NCI-H1092 (cell line): ENCODE measurements at places on chromosomes 4 and X.
A peak's percentile ranks its signal among the peaks of the same experiment; 100 is the strongest.

DNA sequence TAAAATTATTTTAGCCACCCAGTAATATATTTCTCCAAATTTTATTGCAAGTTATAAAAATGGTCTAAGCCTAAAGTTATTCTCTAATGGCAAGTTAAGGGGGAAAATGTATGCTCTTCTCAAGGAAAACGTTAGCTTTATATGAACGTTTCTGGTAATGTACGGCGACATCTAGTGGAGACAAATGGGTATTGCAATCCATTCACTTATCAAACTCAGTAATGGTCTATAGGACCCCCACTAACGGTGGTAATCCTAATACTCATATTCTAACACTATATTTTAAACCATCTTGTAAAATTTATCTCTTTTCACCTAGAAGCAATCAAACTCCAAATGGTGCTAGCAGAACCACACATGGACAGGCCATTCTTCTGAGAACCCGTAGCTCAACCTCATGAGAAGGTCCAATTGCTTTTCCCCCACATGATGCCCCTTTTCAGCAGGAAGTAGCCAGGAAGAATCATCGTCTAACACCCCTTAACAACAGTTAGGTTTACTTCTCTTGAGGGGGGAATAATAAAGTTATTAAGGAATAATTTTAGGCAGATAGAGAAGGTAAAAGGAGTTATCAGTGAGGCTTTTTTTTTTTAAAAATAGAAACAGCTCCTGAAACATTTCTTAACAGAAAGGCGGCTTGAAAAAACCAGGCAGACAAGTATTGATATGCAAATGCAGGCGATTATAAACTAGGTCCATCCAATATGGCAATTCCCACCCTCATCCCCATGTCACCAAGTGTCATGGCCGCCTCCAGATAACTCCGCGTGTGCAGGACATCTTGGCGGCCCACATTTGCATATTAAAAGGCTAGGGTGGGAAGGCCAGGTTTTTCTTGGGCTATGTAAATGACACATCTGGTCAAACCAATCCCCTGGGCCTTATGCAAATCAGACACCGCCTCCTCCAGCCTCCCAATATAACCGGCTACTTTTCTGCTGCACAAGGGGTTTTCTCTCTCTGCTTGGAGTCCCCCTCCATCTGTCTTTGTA is 35.0 kb downstream of the NUDT11 start:
- DNase-seq, result peak; percentile 6

- no peak for DNase-seq
Observed at GRCh38 chrX:80181079-80181478, 166.5 kb downstream of the TBX22 start.

GRCh38 chr4:7571701-7572100 is 137.0 kb upstream of the PSAPL1 start:
- no peak for DNase-seq

- DNase-seq, result no peak
Observed at GRCh38 chrX:3407781-3408180, 61.3 kb upstream of the MXRA5 start.

- DNase-seq, result no peak
Observed at GRCh38 chrX:149370097-149370496, 135.0 kb downstream of the IDS start.

DNA sequence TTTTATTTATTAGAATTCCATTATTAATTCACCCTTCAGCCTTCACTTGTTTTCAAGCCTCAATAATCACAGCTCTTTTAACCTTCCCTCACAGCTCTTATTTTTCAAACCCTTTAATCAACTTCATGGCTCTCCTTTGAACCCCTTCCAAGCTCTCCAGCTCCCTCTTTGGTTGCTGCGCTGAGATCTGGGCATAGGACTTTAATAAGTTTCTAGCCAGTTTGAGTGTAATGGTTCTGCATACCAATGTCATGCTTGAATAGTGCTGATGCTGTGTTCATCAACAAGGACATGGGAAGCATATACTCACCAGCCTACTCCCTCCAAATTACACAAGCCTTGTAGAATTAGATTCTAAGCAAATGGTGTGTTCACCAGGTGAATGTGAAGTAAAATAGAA is 3.5 kb upstream of the RNF212 start:
- no peak for DNase-seq

DNA sequence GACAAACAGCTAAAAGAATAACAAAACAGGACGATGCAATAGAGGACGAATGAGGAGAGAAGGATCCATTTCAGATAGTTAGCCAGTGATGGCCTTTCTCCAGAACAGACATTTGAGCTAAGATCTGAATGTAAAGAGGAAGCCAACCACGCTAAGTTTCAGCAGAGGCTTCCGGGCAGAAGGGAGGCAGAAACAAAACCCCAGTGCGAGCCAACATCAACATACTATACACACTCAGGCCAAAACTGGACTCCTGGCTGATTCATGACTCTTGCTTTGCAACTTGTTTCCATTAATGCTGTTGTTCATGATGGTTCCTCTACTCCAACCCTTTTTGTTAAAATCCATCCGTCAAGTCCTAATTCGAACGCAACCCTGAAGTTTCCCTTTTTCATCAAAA is 730.3 kb downstream of the TRIML1 start:
- DNase-seq, result no peak

- DNase-seq, result no peak
Observed at GRCh38 chr4:1369091-1369450, 22.1 kb downstream of the UVSSA start.

GRCh38 chrX:70141373-70141772 is 8.1 kb downstream of the IGBP1 start:
- DNase-seq, result no peak

DNA sequence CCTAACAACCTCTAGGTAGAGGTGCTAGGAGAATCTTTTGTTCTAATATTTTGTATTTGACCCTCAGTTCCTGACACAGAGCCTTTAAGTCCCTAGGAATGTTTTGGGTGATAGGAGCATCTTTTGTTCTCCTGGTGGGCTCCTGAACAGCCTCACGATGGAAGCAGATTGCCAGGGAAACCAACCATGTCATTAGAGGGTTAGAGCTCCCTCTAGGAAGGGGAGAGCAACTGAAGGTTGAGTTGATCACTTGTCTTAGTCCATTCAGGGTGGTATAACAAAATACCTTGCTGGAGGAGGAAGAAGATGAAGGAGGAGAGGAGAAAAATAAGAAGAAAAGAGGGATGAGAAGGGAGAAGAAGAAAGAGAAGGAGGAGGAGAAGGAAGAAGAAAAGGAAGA is 9.2 kb downstream of the VCX start:
- no peak for DNase-seq

DNA sequence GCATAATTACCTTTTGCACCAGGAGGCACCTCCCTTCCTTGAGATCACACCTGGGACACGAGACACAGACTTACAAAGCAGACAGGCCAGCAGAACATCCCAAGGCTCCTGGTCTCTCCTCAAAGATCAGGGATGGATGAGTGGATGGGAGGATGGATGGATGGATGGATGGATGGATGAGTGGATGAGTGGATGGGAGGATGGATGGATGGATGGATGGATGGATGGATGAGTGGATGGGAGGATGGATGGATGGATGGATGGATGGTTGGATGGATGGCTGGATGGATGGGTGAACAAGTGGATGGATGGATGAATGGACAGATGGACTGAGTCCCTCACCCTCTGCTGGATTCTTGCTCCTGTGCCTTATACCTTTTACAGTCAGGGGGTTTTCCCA is 364.0 kb downstream of the BCOR start:
- DNase-seq, result no peak

DNA sequence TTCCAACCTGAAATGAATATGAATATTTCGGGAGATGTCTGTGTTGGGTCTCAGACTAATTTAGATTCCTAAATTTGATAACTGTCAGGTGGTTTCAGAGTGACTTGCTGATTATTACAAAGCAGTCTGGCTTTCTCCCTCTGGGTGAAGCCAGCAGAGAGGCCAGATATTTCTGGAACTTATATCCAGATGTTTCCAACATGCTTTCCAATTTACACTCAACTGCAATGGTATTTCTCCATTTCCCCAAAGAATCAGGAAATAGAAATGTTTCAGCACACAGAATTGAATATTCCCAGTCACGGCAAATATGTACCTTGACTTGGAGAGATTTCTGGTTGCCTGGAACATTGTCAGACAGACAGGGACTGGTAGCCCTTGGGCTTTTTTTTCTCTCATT is 48.5 kb upstream of the EGFL6 start:
- DNase-seq, result no peak

- no peak for DNase-seq
Observed at GRCh38 chr4:25950461-25951389, 36.7 kb downstream of the SMIM20 start.

- no peak for DNase-seq
Observed at GRCh38 chrX:23737413-23737812, 5.7 kb downstream of the ACOT9 start.

- no peak for DNase-seq
Observed at GRCh38 chrX:18961686-18962085, 22.2 kb downstream of the PHKA2 start.

- DNase-seq, result no peak
Observed at GRCh38 chr4:54754394-54754793, 96.6 kb downstream of the KIT start.

GRCh38 chrX:42978655-42979379 is 200.9 kb upstream of the PPP1R2C start:
- no peak for DNase-seq

DNA sequence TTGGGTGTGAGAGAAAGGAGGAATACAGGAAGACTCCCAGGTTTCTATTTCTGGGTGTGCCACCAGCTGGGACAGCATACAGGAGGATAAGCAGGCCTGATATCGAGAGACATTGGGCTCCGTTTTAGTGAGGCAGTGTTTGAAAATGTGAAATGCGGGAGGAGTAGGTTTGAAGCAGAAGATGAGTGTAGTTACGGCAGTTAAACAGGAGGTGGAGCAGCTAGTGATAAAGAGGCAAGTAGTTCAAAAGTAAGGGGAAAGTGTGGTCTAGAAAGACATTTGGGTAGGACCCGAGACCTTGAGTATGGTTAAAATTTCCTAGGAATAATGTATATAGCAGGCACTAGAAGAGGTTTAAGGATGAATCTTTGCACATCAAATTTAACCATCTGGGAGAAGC is 42.4 kb downstream of the DCUN1D4 start:
- no peak for DNase-seq

DNA sequence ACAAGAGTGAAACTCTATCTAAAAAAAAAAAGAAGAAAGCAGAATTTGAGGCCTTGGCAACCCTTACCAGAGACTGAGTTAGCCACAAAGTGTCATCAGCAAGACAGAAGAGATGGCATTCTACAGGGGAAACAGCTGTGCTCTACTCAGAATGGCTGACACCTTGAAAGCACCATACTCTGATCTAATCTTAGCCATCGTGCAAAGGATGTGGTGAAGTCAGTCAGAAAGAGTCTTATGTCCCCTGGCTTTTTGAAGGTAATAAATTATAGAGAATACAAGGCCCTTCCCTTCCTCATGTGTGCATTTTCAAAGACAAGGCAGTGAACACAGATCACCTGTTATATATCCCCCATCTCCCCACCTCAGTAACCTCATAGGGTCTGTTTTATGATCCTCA is 13.2 kb downstream of the CLNK start:
- DNase-seq, result no peak

GRCh38 chrX:17098516-17099247 is 152.2 kb downstream of the REPS2 start:
- DNase-seq, result no peak

GRCh38 chr4:39446483-39446841 is 12.3 kb downstream of the RPL9 start:
- no peak for DNase-seq

- no peak for DNase-seq
Observed at GRCh38 chrX:4935846-4936245, 1222.4 kb upstream of the PRKX start.
